Activated naive CD4-positive, alpha-beta T cell treated with anti-CD3 and anti-CD28 coated beads, Interleukin-2, amount 10 ng/mL, durations not matched to agents 7 days and 5 days (primary cell): ENCODE measurements at places on chromosomes 1 and 21.
A peak's percentile ranks its signal among the peaks of the same experiment; 100 is the strongest.

GRCh38 chr1:50348449-50349241 lies 74.6 kb downstream of the DMRTA2 start:
- H3K27me3 ChIP-seq: no peaks in the 10 kb centered on the region
- H3K4me3 ChIP-seq: no peak overlapping the region
- DNase-seq: peak; percentile 56
- no peaks in the 10 kb centered on the region for H3K4me1 ChIP-seq
- H3K36me3 ChIP-seq: no peaks in the 10 kb centered on the region

GRCh38 chr1:58338081-58338480 lies 208.4 kb downstream of the OMA1 start:
- no peak overlapping the region for H3K4me3 ChIP-seq
- DNase-seq: no peak
- no peak overlapping the region for H3K27ac ChIP-seq
- H3K36me3 ChIP-seq: no peaks in the 10 kb centered on the region
- H3K27me3 ChIP-seq: no peaks in the 10 kb centered on the region
- H3K4me1 ChIP-seq: no peaks in the 10 kb centered on the region

GRCh38 chr1:209737118-209737505 lies 18.7 kb upstream of the TRAF3IP3 start:
- no peak for DNase-seq
- H3K4me1 ChIP-seq: peaks cover 11% of the 10 kb centered on the region
- no peaks in the 10 kb centered on the region for H3K36me3 ChIP-seq

- no peak overlapping the region for H3K4me3 ChIP-seq
- H3K4me1 ChIP-seq: peaks cover 4% of the 10 kb centered on the region
- peaks cover 35% of the 10 kb centered on the region for H3K27me3 ChIP-seq
- H3K27ac ChIP-seq: no peak overlapping the region
- DNase-seq: no peak
These were observed 21.3 kb upstream of the PRSS38 start for GRCh38 chr1:227793948-227794816.

DNA sequence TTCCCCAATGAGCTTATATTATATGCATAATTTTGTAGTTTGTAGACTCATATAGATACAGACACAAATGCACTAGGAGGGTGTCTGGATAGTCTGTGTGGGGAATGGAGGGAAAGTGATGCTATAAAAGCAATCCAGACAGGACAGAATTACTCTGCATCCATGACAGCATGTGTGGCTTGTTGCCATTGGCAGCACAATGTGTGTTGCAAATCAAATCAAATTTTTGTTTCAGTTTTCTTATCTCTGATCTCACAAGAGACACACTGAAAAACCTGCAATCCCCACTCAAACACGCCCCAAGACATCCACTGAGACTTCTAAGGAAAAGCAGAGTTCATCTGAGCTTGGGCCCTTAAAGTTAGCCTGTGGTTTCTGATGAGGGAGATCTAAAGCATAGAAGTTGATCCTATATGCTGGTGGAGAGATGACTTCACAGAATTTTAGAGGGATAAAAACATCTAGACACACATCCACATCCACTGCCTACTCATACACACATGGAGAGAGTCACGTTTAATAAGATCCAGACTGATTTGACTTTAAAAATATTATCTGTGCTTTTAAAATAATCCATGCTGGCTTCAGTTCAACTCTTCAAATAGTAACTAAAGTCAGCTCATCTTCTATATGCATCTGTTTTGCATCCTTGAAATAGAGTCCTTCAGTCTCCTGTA lies 313.0 kb upstream of the PLXNA2 start:
- H3K27ac ChIP-seq: no peak overlapping the region
- no peaks in the 10 kb centered on the region for H3K36me3 ChIP-seq
- no peaks in the 10 kb centered on the region for H3K27me3 ChIP-seq
- H3K4me3 ChIP-seq: no peak overlapping the region
